IPS-NIHi11 (cell line): ENCODE measurements at places on chromosomes 12 and 14.

GRCh38 chr12:46874642-46875041 is 48.8 kb upstream of the SLC38A4 start:
- DNase-seq: no peak

DNA sequence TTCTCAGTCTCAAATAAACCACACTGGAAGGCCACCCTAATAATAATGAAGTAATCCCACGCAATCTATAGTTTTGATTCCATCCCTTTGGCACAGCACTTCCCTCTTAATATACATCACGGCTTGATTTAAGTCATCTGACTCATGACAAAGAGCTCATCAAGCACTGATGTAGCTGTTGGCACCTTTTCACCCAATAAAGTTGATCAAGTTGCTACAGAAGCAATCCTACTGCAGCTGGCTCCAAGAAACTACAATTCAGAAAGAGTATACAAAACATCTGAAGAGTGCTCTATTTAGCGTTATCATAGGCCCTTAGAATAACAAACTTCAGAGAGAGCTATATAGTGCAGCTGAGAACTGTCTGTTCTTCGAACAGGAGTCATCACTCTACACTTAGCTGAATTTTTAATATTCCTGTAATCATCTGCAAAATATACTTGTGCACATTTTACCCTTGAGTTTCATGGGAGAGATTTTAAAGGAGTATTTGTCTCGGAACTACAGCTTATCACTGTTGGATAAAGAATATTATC is 94.9 kb downstream of the OSBPL8 start:
- DNase-seq: no peak

DNA sequence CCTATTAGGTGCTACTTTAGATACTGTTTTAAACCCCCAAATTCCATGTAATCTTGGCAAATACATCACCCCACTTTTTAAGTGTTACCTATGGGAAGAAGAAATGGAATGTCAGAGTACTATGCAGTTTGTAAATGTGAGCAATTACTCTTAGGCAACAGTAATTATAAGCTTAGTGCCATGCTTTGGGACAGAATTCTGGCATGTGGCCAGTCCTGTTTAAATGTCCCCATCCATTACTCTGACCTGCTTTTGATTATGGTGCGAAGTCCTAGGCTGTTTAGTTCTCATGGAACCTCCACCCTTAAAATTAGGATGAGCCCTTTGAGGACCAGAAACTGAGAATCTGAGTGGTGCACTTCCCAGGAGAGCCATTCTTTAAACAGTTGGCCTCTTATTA is 321.4 kb upstream of the RGS6 start:
- no peak for DNase-seq

- no peak for DNase-seq
Observed at GRCh38 chr14:39023939-39024871, 78.8 kb downstream of the SEC23A start.

DNA sequence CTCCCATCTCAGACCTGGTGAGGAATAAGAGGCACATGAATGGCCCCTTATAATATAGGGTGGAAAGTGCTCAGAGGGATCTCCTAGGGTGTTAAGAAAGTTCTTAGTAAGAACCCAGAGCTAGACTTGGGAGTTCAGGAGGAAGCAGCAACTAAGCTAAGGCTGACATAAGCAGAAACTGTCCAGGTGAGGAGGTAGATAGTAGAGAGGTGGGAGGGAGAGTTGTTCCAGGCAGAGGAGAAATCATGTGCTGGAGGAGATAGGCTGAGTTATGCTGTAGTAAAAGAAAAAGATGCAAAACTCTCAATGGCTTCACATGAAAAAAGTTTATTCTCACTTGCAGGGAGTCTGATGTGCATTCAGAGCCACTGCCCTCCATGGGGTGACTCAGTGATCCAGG is 50.7 kb downstream of the FOS start:
- DNase-seq: no peak

GRCh38 chr12:59386236-59386635 is 209.6 kb upstream of the SLC16A7 start:
- no peak for DNase-seq

DNA sequence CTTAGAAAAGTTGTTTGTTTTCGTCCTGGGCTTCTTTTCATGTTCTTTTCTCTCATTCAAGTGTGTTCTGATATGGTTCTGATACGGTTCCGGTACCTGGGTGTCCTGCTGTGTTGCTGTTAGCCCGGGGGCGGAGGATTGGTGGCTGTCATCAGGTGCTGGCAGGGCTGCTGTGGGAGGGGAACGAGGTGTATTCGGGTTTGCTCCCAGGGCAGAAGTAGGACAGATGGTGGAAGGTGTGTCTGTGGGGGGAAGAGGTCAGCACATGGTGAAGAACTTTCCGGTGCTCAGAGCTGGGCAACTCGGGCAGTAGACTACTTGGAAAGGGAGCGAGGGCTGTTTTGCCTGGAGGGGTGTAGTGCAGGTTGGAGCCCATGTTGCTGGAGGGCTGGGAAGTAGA is 70.2 kb downstream of the SLC25A47 start:
- no peak for DNase-seq

DNA sequence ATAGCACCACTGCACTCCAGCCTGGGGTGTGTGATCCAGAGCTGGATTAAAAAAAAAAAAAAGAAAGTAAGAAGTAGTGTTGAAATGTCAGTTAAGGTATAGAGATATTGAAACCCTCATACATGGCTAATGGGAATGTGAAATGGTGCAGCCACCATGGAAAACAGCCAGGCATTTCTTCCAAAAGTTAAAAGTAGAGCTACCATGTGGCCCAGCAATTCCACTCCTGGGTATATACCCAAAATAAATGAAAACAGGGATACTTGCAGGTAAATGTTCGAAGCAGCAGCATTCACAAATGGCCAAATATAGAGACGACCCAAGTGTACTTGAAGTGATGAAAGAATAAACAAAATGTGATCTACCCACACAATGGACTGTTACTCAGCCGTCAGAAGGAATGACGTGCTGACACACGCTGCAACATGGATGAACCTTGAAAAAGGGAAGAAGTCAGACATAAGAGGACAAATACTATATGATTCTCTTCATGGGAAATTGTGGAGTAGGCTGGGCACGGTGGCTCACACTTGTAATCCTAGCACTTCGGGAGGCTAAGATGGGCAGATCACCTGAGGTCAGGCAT is 15.2 kb downstream of the IL31 start:
- DNase-seq: no peak

GRCh38 chr12:94261119-94261518 is 112.7 kb downstream of the PLXNC1 start:
- DNase-seq: peak; percentile 59

GRCh38 chr12:457676-458075 is 2.1 kb upstream of the B4GALNT3 start:
- no peak for DNase-seq

GRCh38 chr12:76883151-76883550 is 4.3 kb upstream of the CSRP2 start:
- DNase-seq: peak; percentile 18

DNA sequence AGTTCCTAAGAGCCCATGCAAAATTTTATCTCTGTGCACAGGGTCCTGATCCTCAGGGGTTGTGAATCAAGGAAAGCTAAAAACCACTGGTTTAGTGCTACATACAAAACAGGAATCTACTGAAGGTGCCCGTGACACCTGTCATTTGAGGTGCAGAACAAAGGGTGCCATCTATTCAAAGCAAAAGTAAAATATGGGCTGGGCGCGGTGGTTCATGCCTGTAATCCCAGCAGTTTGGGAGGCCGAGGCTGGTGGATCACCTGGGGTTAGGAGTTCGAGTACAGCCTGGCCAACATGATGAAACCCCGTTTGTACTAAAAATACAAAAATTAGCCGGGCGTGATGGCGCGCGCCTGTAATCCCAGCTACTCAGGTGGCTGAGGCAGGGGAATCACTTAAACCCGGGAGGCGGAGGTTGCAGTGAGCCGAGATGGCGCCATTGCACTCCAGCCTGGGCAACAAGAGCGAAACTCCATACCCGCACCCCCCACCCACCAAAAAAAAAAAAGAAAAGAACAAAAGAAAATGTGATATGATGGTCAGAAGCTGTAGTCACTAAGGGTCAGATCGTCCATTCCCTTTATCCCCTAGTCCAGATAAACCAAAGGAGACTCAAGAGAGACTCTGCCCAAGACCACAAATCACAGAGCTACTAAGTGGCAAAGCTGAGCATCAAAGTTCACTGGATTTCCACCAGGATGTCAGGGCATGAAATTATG is 3.4 kb downstream of the PPTC7 start:
- no peak for DNase-seq

DNA sequence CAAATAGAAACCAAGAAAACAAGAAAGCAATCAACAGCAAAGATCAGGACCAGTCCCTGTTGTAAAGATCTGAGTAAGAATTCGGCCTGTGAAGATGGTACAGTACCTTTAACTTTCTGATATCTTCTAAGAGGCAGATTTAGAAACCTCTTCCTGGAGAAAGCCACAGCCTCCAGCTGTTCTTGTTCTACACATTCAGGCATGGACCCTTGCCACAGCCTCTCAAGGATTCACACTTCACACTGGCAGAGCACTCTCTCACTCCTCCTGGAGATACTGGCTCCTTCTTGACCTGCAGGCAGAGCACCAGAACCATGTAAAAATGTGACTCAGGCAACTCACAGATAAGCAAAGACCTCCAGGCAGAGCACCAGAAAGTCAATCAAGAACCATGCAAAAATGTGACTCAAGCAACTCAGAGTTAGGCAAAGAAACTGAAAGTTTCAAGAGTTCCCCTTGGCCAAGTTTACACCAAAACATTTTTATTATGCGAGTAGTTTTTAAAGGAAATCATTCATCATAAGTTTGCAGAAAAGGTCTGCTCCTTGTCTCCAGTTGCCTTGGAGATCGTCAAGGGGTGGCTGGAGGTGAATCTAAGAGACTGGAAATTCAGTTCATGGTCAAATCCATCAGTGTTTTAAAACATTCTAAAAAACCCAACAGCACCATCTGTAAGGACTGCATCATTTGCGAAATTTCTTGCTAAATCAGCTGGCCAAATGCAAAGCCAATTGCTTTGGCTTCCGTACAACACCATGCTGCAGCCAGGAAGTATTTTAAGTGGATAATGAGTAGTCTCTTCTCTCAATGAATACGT is 119.3 kb upstream of the MDM1 start:
- no peak for DNase-seq

GRCh38 chr12:109435428-109436187 is 41.5 kb downstream of the KCTD10 start:
- no peak for DNase-seq

DNA sequence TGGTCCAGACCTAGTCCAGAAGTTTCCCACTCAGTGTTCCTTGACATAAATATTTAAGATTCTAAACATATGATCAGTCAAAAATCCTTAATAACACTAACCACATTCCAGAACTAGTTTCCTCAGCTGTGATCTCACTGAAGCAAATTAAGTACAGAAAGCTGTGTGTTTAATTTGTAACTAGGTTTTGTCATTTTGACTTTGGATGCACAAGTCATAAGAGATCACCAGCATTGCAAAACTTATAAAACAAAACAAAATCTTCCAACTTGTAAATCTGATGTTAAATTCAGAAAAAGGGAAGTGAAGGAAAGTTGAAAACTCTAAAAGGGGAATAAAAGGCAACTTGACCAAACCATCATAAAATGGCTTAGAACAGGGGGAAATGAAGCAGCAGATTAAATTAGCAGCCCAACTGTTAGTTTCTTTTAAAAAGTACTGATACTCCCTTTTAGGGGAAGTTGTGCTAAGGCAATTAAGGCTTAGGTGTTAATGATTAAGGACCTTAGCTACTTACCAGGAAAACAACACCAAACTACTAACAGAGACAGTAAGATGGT is 56.6 kb downstream of the SH2B3 start:
- no peak for DNase-seq

GRCh38 chr12:119208626-119209061 is 29.9 kb downstream of the HSPB8 start:
- DNase-seq: peak; percentile 25

DNA sequence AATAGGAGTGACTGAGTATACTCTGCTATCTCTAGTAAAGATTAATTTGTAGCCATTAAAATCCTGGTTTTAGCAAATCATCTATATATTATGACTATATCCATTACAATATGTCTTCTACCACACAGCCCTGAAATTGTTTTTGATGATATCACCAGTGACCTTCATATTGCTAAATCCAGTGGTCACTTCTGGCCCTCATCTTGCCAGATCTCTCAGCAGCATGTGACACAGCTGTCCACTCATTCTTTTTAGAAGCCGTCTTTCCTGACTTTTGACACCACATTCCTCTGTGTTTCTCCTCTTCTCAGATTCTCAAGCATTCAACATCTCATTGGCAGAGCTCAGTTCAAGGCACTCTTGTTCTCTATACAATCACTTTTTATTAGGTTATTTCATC is 54.9 kb downstream of the CPNE8 start:
- DNase-seq: no peak

- DNase-seq: no peak
Observed at GRCh38 chr14:58872061-58872460, 234.3 kb downstream of the DACT1 start.

DNA sequence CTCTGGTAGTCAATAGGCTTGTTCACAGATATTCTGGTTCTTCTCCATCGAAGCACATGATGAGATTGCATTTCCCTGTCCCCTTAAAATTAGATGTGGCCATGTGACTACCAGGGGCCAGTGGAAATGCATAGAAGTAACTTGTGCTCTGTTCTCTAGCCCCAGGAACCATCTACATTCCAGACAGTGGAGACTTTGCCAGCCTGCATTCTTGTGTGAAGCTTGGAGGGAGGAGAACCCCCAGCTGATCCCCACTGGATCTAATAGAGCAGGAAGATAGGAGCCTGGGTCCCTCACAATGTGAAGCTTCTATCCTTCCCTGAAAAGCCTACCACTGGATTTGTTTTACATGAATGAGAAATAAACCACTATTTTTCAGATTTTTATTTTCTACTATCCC is 130.1 kb downstream of the KITLG start:
- no peak for DNase-seq

- DNase-seq: no peak
Observed at GRCh38 chr14:79525416-79525815, 685.9 kb downstream of the DIO2 start.

DNA sequence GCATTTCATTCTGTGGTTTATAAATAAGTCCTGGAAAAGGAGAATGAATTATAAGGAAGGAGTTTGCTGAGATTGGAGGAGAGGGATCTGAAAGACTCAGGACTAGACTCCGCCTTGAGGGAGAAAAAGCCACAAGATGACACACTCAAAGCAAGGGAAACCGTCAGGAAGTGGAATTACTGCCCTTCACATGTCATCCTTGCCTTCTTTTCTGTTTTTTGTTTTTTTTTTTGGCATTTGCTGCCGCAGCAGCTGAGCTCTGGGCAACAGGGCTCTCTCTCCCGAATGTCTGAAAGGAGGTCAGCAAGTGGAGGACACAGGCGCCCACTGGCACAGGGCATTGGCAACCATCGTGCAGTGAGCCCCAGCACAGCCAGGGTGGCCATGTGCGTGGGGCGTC is 344.9 kb downstream of the DPF3 start:
- no peak for DNase-seq

- no peak for DNase-seq
Observed at GRCh38 chr14:35355981-35356841, 48.3 kb downstream of the NFKBIA start.

GRCh38 chr12:47121146-47121545 is 41.4 kb upstream of the AMIGO2 start:
- DNase-seq: no peak

DNA sequence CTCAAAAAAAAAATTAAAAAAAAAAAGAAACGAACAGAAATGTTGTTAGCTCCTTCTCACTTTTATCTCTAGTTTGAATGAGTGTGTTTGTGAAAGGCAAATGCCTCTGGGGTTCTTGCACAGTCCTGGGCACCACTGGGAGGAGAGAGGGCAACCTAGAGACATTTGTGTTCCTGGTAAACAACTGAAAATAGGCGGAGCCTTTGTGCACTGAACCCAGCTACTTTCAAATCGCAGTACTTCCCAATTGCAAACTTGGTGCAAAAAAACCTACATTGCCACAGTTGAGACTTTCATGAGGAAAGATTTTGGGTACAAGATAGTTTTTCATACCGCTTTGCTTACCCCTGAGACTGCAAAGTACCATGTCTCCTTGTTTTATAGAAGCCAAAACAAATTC is 430.0 kb downstream of the ZFP36L1 start:
- no peak for DNase-seq
